ENCODE measurements at places on chromosomes 12 and 14.

DNA sequence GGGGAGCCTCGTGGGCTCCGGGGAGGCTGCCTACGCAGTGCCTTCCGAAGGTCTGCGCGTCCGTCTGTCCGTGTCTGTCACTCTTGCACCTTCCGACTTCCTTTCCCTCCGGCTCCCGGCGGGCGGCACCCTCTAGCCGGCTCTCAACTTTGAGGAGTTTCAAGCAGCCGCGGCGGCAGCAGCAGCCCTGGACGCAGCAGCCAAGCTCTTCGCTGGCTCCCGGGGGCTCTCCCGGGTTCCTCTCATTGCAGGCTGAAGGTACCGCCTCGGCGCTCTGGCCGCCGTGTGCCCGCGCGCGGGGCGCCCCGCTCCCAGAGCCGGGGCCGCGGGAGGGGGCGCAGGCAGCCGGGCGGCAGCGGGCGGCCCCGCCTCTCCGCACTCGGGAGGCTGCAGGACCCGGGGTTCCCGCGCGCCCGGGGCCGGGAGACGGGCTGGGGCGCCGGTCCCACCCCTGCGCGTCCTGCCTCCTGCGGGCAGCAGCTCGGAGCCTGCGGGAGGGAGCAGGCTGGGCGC lies at the start of the genes AMIGO2 and PCED1B:
Gene AMIGO2, minus strand, starts transcription at position 492 of the 513 bp plus-strand sequence. CDS start 957 bp downstream, outside the sequence.
Gene PCED1B, plus strand, starts transcription at position 154 of the 513 bp plus-strand sequence. CDS start 155,443 bp downstream, outside the sequence.
- DNase-seq: peak; percentile 39

GRCh38 chr12:94753036-94753679 lies 102.8 kb upstream of the TMCC3 start:
- DNase-seq: no peak

DNA sequence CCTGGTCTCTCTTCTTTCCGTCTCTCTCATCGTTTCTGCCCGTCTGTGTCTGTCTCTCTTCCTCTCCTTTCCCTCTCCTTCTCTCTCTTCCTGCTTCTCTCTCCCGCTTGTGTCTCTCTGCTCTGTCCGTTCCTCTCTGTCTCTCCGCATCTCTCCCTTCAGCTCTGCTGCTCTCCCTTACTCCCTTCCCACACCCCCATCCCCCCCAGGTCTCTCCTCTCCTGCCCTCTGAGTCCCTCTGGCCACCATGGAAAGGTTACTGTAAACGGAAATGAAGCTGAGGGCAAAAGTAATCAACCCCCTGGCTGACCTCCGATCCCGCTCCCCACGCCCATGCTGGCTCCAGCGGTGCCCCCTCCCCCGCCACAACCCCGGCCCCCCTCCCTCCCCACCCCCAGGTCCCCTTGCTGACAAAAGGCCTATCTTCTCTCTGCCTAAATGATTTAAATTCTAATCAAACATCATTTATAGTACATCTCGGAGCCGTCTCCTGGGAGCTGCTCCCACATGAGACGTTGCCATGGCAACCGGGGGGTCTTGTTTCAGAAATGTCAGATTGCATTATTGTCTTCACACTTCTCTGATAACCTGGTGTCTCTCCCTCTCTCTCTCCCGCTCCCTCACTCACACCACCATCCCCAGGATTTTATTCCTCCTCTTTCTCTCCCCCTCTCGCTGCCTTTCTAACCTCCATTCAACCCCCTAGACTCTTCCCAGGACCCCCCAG lies 203.8 kb downstream of the RBM19 start:
- DNase-seq: no peak

DNA sequence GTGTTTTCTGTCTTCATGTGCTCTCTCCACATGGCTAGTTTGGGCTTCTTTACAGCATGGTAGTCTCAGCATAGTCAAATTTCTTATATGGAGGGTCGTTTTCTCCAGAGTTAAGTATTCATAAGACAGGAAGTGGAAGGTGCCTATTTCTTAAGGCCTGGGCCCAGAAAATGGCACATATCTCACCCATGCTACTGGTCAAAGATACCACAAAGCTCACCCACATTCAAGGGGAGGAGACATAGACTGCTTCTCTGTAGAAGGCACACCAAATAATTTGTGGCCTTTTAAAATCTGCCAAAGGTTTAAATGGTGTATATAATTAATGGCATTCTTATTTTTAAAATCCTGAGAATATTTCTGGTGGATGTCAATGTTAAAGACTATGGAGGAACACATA lies 44.8 kb downstream of the CCDC91 start:
- no peak for DNase-seq

DNA sequence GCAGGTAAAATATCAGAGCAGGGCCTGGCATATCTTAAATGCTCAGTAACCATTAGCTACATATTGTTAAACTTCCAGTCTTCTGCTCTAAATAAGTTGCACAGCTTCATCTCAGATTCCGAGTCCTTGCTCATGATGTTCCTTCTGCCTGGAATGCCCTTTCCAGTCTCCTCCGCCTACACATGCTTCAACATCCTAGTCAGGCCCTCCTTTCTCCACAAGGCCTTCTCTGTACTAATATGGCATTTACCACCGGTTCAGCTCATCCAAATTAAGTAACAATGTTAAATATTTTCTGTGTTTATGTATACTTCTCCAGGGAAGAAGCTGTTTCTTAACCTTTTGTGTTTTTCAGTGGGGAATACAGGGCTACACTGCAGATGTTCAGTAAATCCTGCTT lies 8.5 kb downstream of the DHH start:
- DNase-seq: no peak

All from stimulated activated CD8-positive, alpha-beta memory T cell treated with anti-CD3 and anti-CD28 coated beads, Interleukin-7, amount 100 ng/mL, for 1 hour (primary cell).